ENCODE measurements at places on chromosomes 11 and 22.

DNA sequence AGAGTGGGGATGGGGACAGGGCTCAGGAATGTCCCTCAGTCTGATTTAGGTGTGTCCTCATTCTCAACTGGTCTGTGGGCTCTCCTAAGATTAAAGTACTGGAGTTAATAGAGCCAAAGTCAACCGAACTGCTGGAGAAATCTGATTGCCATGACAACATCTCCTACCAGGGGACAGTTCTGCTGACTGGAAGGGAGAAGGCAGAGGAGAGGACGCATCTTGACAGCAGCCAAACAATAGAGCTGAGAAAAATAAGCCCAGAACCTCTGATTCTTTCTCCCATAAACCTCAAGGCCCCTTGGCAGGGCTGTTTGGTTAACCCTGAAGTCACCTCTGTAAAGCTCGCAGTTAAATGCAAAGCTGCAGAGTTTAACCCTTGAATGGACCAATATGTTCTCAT is 2.8 kb downstream of the KCTD14 start:
- DNase-seq: no peak

- no peak for DNase-seq
Measured at GRCh38 chr11:120386774-120387371, 50.7 kb downstream of the ARHGEF12 start.

- DNase-seq: peak; percentile 77
Measured at GRCh38 chr11:844693-845644, 2.3 kb downstream of the TSPAN4 start.

- DNase-seq: no peak
Measured at GRCh38 chr11:1199241-1199750, 23.6 kb upstream of the MUC5B start.
